GM12865 (cell line): ENCODE measurements at places on chromosomes 6 and 20.
A peak's percentile ranks its signal among the peaks of the same experiment; 100 is the strongest.

GRCh38 chr20:38197619-38198018 lies 32.5 kb upstream of the TGM2 start:
- no peak for DNase-seq

GRCh38 chr6:98014442-98015201 lies 731.6 kb upstream of the MMS22L start:
- no peak for DNase-seq

DNA sequence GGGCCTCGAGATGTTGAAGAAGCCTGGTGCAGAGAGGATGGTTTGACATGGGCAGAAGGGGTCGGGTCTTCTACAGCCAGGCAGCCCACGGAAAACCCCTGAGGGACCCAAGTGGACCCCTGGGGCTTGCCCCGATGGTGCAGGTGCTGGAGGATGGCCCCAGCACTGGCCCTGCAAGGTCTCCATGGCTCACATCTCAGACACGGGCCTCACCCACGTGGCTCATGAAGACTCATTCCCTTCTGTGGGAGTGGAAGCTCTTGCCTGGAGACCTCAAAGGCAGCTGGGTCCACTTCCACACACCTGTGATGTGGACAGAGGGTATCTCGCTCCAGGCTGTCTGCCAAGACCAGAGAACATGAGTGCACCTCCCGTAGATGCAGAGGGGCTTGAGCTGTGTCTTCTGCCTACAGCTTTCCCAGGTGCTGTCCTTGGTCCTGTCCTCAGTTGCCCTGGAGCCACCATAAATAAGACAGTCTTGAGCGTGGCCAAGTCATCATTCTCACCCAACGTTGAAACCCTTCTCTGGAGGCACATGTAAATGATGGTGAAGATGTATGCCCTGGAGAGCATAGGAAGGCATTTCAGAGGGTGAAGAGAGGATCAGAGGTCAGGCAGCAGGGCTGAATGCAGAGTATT lies 108.0 kb downstream of the SYNDIG1 start:
- DNase-seq: no peak

DNA sequence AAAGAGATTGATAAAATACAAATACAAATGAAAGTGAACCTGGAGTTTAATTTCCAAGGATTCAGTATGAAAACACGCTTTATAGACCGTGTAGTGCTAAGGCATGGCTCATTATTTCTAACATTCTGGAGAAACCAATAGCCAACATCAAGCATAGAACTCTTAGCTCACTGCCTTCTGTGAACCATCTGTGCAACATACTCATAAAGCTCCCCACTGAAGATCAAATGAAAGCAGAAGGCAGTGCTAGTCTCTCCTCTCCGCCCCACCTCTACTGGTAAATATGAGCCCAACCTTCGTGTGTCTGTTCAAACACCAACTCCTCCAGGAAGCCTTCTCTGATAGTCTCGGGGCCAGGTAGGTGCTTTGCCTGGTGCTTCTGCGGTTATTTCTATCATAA lies 153.6 kb downstream of the IPCEF1 start:
- DNase-seq: no peak

- DNase-seq: no peak
Measured at GRCh38 chr20:62792940-62793756, 3.1 kb upstream of the MRGBP start.

GRCh38 chr6:136527831-136528230 lies 22.4 kb downstream of the MAP7 start:
- DNase-seq: no peak

DNA sequence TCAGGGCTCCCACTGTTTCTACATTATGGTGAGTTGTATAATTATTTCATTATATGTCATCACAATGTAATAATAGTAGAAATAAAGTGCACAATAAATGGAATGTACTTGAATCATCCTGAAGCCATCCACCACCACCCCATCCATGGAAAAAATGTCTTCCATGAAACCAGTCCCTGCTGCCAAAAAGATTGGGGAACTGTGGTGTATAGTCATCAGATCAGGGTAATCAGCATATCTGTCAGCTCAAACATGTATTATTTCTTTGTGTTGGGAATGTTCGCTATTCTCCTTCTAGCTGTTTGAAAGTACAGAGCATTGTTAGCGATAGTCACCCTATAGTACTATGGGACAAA lies 33.8 kb upstream of the SLC22A23 start:
- DNase-seq: no peak

- no peak for DNase-seq
Measured at GRCh38 chr6:25675167-25675566, 23.2 kb downstream of the SCGN start.

- DNase-seq: peak; percentile 87
Measured at GRCh38 chr20:63552481-63553249, 1.3 kb upstream of the FNDC11 start.

DNA sequence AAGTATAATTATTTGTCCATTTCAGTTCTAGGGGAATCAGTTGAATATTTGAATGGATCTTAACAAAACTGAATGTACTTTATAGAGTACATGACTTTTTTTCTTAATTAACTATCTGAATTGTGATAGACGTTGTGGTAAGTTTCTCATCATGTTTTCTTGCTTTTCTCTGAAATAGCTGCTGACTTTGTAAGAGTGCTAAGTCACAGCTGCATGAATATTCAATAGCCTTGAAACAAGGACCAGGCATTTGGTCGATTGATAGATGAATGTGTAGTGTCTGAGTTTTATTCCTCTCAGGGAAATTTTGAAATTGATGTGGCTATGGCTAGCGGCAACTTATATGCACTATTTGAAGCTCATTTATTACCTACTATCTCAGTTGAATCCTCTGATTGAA lies 56.0 kb downstream of the ADGRB3 start:
- DNase-seq: no peak

- no peak for DNase-seq
Measured at GRCh38 chr6:139829576-139829975, 455.1 kb upstream of the CITED2 start.

DNA sequence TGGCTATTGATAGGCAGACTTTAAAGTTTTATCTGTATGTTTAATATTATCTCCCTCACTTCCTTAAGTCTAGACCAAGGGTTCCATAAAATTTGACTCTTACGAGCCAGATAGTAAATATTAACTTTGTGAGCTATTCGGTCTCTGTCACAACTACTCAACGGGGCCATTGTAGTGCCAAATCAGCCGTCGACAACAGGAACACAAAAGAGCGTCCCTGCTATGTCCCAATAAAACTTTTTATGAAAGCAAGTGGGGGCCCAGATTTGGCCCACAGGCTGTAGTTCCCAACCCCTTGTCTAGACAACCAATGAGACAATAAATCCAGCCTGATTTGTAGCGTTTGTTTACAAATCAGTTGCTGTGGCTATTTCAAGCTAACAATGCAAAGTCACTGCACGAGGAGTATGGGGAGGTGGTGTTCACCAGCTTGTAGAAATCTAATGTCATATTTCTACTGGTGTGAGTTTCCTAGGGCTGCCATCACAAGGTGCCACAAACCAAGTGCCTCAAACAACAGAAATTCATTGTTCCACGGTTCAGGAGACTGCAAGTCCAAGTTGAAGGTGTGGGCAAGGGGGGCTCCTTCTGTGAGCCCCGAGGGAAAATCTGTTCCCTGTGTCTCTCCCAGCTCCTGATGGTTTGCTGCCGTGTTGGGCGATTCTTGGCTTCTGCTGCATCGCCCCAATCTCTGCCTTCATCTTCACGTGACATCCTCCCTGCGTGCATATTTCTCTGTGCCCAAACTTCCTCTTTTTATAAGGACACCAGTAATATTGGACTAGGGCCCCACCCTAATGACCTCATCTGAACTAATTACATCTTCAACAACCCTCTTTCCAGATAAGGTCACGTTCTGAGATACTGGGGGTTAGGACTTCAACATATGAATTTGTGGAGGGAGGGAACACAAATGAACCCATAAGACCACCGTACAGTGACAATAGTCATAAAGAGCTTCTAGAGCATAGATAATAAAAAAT lies 356.0 kb upstream of the JARID2 start:
- no peak for DNase-seq

- DNase-seq: no peak
Measured at GRCh38 chr6:51513891-51514747, 573.3 kb downstream of the PKHD1 start.

GRCh38 chr6:46993846-46994245 lies 48.3 kb downstream of the ADGRF1 start:
- DNase-seq: no peak

DNA sequence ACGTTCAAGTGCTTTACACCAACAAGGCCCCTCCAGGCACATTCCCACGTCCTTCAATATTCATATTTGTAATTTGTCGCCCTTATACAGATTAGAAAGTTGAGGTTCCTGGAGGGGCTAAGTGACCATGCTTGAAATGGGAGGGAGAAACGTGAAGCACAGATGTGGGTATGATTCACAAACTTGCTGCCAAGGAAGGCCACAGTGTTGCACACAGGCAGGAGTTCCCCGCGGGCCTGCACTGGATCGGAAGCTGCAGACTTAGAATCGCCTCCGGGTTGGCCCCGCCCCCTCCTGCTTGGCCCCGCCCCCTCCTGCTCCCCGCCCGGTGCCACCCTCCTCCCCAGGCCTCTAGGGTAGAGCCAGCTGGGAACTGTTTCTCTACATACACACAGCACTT lies 58.2 kb upstream of the QKI start:
- DNase-seq: no peak

GRCh38 chr6:135052939-135053338 lies 1.7 kb downstream of the HBS1L start:
- no peak for DNase-seq

GRCh38 chr20:4082406-4083097 lies 67.2 kb upstream of the RNF24 start:
- DNase-seq: peak; percentile 71

GRCh38 chr6:134809130-134809529 lies 140.8 kb downstream of the ALDH8A1 start:
- no peak for DNase-seq

DNA sequence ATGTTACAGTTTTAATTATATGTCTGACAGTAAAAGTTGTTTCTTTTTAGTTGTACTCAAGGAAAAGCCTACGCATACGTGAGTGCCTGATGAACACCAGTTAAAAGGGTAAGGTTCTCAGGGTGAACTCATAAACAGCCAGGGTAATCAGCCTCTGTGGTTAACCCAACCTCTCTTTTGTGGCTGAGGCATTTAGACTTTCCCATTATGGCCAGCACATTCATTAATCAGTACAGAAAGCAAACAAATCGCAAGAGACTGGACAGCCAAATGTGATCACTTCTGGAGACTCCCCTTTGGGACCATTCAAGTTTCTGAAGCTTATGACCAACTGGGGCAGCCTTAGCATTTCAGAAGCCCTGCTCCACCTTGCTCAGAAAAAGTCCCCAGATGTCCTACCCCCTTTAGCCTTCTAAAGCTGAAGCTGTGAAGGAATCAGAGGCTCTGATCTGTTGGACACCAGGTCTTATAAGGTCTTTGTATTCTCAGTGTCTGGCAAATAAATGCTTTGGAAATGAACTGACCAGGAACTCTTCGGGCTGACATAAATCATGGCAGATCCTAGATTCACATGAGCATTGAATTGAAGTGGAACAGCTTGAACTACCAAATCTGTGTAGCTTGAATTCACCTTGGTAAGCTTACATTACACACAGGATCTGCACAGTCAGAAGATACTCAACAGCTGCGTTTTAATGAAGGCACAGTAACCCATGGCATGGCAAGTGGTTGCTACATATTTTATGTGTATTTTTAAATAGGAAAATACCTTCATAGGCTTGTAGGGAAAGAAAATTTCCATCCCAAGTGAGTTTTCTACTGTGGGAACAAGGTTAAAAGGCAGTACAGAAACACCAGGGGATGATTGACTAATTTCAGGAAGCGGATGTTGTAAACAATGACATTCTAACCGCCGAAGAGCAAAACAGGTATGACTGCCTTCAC lies 18.7 kb downstream of the IL20RA start:
- peak; percentile 50 for DNase-seq

DNA sequence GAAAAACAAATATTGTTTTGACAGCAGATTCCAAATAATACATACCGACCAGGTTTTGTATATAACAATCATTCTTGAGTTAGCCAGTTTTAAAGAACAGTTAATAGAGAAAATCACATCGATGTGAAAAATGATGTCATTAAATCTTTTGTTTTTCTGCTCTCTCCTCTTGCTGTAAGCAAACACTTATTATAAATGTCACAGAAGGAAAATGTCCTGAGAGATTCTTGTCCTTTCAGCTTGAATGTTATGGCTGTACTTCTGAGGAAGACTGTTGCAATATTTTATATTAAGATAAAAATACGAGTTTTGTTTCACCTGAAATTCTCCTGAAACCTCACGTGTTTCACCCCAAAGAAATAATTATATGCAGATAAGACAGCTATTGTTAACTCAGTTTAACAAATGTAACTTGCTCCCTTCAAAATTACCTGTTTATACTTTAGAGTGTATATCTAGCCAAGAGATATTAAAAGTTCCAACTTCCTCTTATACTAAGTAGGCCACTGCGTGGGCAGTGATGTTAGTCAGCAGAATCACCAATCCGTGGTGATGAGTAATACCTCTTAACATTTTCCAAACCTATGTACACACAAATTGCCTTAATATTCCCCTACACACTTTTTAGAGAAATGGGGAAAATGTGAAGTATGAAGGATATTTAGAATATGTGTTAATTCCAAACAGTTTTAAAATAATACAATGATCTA lies 1111.4 kb upstream of the CITED2 start:
- peak; percentile 21 for DNase-seq

GRCh38 chr20:52837378-52837777 lies 134.8 kb upstream of the TSHZ2 start:
- no peak for DNase-seq

- peak; percentile 43 for DNase-seq
Measured at GRCh38 chr6:20415712-20416454, 14.2 kb downstream of the E2F3 start.

DNA sequence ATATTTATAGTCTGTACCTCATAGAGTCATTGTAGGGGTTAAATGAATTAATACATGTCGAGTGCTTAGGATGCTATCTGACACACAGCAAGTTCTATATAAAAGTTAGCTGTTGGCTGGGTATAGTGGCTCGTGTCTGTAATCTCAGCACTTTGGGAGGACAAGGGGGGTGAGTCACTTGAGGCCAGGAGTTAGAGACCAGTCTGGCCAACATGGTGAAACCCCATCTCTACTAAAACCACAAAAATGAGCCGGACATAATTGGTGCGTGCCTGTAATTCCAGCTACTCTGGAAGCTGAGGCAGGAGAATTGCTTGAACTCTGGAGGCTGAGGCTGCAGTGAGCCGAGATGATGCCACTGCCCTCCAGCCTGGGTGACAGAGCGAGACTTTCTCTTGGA lies 222.9 kb downstream of the UBE3D start:
- no peak for DNase-seq

DNA sequence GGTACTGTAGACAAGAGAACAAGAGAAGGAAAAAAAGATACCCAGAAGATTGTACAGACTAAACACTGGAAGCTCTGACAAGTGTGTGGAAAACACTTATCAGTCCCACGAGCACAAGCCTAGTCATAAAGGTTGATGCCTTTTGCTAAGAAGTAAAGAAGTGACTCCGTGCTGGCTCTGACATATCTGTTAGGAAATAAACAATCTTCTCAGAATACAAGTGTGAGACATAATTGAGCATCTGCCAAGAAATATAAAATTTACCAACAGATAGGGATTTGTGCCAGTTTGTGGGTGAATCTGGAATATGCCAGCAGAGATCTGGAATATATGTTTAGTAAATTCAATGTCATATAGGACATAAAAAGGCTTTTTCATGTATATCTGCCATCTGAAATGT lies 258.7 kb upstream of the RNF217 start:
- no peak for DNase-seq

- DNase-seq: no peak
Measured at GRCh38 chr6:100724696-100725095, 156.4 kb downstream of the ASCC3 start.
